AML-193 (cell line): ENCODE measurements at places on chromosomes 4 and X.

- no peak for DNase-seq
Measured at GRCh38 chr4:146222313-146222712, 8.0 kb downstream of the REELD1 start.

- no peak for DNase-seq
Measured at GRCh38 chr4:45294464-45294863, 568.1 kb upstream of the GNPDA2 start.

- no peak for DNase-seq
Measured at GRCh38 chr4:84484236-84484635, 14.9 kb downstream of the NKX6-1 start.

DNA sequence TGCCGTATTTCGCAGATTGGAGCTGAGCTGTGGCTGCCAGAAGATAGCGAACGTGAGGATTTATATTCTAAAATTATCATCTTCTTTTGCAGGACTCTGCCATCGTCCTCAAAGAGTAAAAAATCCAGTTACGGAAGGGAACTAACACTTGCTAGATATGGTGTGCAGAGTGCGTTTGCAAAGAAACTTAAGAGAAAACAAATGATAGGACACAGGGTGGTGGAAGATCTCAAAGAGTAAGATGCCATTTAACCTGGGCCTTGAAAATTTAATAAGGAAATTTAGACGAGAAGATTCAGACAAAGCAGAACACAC is 566 bp downstream of the LARP7 start:
- no peak for DNase-seq

GRCh38 chr4:44623676-44624075 is 27.7 kb downstream of the YIPF7 start:
- no peak for DNase-seq

DNA sequence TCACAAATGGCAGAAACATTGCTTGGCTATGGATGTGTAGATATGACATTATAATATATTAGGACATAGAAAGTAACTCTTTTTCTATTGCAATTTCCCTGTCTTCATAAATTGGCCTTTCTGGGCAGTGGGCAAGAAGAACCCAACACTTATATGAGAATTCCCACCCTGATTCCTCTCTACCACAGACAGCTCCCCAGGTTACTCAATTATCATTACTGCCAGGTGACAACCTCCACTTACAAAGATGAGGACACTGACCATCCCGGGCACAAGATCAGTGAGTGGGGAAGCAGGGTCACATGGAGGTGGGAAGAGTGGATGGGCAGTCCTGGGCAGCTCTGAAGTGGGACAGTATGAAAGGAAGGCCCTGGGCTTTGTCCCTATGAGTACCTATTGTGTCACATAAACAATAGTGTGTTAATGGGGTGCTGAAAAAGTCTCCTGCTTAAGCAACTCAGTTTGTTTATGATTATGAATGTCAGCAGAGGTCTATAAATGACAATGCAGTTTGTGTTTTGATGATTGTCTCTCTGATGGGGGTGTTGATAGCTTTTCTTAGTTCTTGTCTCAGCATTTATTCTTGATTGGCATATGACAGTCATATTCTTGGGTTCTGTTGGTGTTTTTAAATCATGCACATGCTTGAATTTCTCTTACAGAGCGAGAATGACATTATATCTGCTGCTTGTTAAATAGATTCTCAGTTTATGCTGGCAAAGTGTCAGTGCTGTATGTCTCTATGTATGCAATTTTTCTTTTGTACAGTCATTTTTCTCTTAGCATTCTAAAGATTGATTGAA is 99.9 kb downstream of the SLIT2 start:
- no peak for DNase-seq

DNA sequence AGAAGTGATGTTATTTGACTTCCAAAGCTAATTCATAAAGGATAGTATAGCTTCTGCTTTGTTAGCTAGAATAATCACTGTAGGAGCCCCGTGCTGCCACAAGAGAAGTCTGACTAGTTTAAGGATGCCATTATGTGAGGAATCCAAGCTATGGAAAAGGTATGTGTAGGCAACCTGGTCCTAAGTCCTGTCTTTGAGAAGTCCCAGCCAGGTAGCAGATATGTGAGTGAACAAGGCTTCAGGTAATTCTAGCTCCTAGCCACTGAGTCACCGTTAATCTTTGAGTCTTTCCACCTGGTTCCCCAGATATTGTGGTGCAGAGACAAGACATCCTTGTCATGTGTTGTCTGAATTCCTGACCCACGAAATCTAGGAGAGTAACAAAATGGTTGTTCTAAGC is 55.5 kb downstream of the BMP3 start:
- DNase-seq, result no peak

DNA sequence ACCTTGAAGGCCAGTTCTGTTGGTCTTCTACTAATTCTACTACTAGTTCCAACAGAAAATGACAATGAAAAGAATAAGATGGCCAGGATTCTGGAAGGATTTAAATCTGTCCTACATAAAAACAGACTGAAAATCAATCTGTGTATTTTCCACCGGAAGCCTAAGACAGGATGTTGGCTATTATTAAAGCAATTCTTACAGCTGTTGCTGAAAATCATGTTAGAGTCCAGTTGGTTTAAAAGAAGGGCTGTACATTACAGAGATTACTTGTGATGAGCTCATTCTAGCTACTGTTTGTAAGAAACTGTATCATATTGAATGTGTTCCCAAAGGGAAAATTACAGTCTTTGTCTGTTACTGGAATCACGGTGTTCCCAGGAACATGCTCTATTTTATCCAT is 54.8 kb upstream of the MAGEB16 start:
- DNase-seq, result no peak

GRCh38 chr4:30903502-30904214 is 183.5 kb downstream of the PCDH7 start:
- no peak for DNase-seq

DNA sequence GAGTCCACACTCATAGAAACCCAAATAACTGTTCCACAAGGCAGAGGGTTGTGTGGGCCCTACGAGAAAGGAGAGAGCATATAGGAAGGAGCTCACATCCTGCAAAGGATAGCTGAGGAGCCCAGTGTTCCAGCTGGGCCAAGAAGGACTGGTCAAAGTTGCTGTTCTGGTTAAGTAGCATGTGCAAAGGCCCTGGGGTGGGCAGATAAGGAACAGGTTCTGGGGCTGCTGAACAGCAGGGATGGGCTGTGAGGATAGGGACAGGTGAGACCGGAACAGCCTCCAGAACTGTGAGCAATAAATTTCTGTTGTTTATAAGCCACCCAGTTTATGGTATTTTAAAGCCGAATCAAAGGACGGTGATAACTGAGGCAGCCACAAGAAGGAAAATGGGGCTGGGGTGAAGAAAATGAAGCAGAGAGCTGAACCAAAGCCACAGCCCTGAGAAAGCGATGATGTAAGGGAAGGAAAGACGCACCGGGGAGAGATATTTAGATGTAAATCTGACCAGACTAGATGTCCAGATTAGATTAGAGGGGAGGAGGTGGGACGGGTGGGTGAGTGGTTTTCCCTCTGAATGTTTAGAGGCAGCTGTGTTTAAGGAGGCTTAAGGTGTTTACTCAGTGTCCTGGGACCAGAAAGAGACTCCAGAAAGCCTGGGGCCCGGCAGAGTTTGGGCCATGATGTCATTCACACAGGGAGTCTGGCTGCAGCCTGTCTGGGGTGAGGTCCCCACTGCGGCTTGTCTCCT is 180.8 kb upstream of the BCOR start:
- no peak for DNase-seq

DNA sequence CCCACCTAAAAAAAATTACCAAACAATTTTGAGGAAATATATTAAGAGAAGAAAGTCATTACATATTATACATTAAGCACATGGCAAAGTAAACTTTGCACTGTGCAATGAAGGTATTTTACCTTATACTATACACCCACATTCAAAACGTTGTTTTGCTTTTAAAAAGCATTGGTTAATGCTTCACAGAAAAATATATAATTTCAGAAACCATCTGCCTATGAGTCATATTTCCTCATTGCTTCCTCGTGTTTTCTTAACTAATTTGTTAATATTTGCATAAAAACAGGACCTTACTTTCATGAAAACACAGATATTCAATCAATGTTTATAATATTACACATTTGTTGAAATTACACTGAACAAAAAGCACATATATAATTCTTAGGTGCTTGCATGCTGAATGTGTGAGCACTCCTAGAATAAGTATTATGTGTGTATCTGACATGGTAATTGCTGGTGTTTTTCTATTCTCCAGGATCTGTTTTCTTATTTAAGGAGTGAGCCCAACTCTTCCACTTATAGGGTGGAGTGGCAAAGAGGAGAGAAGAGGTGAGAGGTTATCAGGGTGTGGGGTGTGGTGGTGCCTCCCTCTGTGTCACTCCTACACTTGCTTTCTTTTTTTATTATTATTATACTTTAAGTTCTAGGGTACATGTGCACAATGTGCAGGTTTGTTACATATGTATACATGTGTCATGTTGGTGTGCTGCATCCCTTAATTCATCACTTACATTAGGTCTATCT is 95.1 kb upstream of the IQCM start:
- DNase-seq, result no peak

DNA sequence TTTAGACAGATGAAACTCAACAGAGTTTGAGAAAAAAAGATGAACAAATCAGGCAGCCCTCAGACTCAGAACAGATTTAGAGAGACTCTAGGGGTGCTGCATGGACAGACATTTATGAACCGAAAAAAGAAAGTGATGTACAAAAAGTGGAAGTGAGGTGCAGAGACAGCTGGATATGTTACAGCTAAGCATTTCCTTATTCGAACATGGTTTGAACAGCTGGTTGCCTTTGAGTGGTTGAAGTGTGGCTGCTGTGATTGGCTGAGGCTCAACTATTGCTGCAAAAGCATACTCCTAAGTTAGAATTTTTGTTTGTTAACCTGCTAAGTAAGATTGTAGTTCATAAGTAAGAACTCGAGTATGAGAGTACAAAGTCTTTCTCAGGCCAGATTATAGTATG is 331.5 kb upstream of the PABPC4L start:
- DNase-seq, result no peak

GRCh38 chrX:74160816-74161215 is 143.2 kb upstream of the ZCCHC13 start:
- no peak for DNase-seq

DNA sequence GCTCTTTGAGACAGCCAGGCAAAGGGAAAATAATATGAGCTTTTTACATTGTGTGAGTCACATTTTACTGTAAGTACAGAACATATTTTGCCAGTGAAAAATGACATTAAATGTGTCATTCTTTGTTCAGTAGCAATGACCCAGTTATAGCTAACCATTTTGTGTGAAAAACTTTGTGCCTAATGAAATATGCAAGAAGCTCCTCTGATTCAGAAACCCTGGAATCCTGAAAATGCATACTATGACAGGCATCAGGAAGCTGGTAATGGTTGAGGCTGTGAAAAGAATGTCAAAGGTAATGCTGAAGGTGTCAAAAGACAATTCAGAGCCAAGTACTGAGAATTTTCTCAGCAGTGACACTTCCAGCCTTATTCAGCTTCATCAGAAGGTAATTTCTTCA is 549.5 kb upstream of the SMIM31 start:
- no peak for DNase-seq

DNA sequence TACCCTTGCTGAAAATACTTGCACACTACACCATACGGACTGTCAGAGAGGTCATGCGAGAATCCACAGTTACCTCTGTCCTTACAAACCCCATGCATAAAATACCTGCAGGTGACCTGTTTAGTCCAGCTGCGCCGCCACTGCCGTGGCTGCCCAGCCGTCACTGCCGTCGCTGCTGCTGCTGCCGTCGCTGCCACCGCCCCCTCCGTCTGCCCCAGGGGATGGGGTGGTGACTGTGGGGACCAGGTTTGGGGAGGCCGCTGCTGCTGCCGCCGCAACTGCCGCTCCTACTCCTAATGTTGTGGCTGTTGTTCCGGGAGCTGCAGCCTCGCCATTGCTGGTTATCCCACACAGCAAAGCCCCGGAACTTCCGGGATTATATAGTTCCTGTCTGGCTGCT is 141.8 kb upstream of the ZCCHC13 start:
- no peak for DNase-seq

- DNase-seq, result no peak
Measured at GRCh38 chr4:48065587-48066052, 49.0 kb downstream of the NIPAL1 start.

- no peak for DNase-seq
Measured at GRCh38 chrX:139200793-139201192, 329.7 kb upstream of the F9 start.

DNA sequence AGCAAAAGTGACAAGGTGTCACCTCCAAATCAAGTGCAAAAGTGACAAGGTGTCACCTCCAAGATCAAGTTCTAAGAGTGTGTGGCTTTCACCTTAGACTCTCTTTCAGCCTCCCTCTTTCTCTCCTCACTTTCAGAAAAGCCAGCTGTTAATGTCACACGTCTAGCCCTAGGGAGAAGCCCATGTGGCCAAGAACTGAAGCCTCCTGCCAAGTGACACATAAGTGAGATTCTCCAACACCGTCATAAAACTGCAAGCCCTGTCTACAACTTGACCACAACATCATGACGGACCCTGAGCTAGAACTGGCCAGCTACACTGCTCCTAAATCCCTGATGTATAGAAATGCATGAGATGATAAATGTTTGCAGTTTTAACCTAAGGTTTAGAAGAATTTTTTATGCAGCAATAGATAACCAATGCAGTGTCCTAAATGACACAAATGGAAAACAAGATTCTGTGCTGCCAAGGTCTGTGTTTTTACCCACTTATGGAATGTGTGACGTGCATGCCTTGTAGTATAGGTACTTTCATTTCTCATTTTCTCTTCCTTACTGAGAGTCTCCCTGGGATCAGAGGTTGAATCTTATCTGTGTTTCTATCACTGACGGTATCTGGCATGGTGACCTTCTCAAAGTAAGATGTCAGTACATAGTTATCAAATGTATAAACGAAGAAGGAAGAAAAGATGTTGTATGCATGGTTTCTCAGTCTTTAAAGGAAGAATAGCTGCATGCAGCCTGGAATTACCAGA is 25.0 kb downstream of the NLGN4X start:
- no peak for DNase-seq

DNA sequence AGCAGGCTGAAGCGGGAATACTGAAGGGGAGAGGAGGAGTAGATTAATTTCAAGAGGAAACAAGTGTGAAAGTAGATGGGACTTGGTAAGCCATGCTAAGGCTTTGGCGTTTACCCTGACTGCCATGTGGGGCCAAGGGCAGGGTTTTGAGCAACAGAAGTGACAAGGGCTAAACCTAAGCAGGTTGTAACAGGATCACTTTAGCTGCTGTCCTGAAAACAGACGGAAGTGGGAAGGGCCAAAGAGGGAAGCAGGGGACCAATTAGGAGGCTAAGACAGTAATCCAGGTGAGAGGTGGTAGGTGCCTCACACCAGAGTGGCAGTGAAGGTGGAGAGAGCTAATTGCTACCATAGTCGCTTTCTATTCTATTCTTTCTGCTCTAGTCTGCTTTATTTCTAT is 166.5 kb downstream of the PJA1 start:
- DNase-seq, result no peak
